ENCODE measurements at places on chromosomes 12 and 14.

- peak; percentile 67 for DNase-seq
Observed at GRCh38 chr14:53306267-53306721, 153.2 kb upstream of the DDHD1 start.

GRCh38 chr12:75720812-75721641 lies 209.6 kb upstream of the KRR1 start:
- peak; percentile 30 for DNase-seq

DNA sequence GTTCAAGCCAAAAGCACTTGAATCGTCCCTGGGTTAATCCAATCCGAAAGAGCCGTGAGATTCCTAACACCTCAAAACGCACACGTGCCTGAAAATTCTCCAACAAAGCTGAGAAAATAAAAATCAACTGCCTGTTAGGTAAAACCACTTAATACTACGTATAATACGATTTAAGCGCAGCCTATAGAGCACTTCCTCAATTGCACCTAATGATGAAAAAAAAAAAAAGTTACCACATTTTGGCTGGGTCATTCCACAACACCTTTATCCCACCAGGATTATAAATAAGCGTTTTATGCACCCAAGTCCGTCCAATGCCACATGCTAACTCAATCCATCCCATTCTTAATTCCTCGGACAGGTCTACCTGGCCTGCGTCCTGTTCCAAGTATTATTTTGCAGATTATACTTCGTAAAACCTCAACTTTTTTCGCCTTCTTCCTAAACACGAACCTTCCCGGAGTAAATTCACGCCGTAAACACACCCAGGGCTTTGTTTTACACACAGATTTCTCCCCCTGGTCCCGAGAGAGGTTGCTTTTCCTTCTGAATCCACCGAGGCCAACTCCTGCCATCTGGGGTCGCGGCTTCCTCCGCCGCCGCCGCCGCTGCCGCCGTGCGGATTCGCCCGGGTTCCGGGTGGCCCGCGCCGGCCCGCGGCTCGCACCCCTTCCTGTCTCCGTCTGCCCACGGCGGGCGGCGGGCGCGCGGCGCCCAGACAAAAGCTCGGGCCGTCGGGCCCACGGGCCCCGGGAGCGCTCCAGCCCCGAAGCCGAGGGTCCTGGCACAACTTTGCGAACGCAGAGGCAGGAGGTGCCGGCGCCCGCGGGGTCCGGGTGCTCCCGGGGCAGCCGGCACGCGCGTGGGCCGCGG lies 66.2 kb downstream of the RNF34 start:
- DNase-seq, result no peak

DNA sequence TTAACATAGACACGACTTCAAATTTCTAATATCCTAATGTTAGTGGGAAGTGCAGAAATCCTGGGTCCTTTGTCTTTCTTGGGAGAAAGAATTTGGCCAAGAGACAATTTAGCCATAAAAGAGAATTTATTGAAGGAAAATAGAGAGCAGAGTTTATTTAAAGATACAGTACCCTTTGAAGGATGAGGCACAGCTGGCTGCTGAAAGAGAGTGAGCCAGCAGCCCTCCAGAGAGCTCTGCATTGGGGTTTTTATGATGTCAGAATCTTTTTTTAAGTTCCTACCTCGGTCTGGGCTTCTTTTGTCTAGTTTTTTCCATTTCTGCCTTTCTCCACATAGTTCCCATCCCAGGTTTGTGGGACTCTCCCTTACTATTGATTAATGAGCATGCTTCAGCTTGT lies 37.5 kb downstream of the CCER1 start:
- DNase-seq, result no peak

- no peak for DNase-seq
Observed at GRCh38 chr12:47274760-47275159, 195.0 kb upstream of the AMIGO2 start.

GRCh38 chr14:91323671-91324605 lies 79.4 kb upstream of the GPR68 start:
- DNase-seq, result peak; percentile 59

- DNase-seq, result no peak
Observed at GRCh38 chr14:76500480-76500879, 124.5 kb downstream of the ESRRB start.

All from fibroblast of mammary gland (primary cell).